ENCODE measurements at places on chromosomes 5 and 9. TPM values are rescaled to one million over a fixed set of nuclear protein-coding genes. Genes with fewer than 3 reads are reported as not detected.

INSYN2B gene
- total RNA-seq, result 12.5 TPM

DNA sequence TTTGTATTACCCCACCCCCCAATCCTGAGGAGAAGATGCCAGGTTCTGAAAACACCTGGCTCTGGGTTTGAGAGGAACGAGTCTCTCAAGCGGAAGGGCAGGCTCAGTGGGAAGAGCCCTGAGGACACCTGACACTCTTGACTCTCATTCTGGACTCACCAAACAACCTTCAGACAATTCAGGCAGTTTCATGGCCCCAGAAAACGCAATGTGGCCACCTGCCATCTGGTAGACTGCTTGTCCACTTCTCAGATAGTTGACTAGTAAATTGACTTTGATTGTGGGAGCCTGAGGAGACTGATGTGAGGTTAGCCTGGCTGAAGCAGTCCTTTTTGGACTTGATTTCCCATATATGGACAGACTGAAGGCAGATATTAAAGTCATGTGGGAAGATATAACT is 117.5 kb upstream of the FSTL4 start:
- no peak for DNase-seq

DNA sequence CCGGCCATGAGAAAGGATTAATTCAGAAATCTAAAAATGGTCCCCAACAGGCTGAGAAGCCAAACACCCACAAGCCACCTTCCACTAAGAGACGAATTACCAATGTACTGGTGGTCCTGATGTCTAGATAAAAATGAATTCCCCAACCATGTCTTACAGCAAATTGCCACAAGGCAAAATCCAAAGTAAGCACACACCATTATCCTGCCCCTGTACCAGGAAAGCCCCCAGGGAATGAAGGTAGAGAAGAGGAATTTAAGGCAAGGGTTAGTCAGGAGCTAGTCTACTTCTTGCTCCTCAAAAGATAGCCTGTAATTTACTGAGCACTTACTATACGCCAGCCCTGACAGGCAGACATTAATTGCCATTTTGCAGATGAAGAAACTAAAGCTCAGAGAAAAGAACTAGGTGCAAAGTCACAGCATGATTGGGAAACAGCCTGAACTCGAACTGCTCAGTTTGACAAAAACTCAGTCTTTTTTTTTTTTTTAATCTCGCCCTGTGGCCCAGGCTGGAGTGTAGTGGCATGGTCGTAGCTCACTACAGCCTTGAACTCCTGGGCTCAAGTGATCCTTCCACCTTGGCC is 64.3 kb downstream of the RAPGEF1 start:
- DNase-seq, result no peak

- no peak for DNase-seq
These were observed 10.2 kb downstream of the DIAPH1 start for GRCh38 chr5:141608557-141608956.

GRCh38 chr5:39072925-39073766 is 1.1 kb downstream of the RICTOR start:
- peak; percentile 67 for DNase-seq

DNA sequence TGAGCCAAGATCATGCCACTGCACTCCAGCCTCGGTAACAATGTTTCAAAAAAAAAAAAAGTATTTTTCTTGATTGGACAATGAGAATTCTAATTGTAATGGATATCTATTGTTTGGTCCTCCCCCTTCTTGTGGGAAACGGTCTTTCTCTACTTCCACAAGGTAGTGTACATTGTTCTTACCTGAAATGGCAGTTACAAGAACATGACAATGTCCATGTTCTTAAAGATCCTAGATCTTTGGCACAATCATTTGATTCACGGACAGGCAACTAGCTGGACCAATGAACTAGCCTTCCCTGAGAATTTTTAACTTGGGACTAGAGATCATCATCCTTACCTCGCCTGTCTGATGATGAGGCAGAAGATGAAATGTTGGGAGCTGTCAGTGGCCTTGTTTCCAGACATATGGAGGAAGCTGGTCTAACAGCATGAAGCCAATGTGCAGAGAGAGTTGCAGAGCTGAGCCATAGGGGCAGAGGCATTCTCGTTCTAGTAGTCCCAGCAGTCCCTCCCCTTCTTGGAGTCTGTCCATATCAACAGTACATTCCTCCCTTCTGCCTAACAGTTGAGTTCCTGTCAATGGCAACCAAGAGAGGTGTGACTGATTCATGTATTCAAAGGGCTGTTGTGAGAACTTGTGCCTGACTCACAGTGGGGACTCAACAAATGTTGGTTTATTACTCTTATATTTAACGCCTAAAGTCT is 2.1 kb upstream of the MARCHF6 start:
- DNase-seq, result peak; percentile 41

Data from fibroblast of villous mesenchyme (primary cell).